Kidney capillary endothelial cell (primary cell): ENCODE measurements at places on chromosomes 6 and 20.
A peak's percentile ranks its signal among the peaks of the same experiment; 100 is the strongest.

- DNase-seq = no peak
These were observed 130.8 kb downstream of the ZDHHC14 start for GRCh38 chr6:157511682-157512381.

GRCh38 chr6:47335466-47335865 lies 25.8 kb upstream of the TNFRSF21 start:
- DNase-seq = no peak

GRCh38 chr20:53001498-53002301 lies 29.5 kb downstream of the TSHZ2 start:
- DNase-seq = no peak

GRCh38 chr6:32194825-32195651 lies 2.6 kb upstream of the GPSM3 start:
- peak; percentile 65 for DNase-seq

- DNase-seq = no peak
These were observed 244.8 kb downstream of the FARS2 start for GRCh38 chr6:5506149-5506548.

DNA sequence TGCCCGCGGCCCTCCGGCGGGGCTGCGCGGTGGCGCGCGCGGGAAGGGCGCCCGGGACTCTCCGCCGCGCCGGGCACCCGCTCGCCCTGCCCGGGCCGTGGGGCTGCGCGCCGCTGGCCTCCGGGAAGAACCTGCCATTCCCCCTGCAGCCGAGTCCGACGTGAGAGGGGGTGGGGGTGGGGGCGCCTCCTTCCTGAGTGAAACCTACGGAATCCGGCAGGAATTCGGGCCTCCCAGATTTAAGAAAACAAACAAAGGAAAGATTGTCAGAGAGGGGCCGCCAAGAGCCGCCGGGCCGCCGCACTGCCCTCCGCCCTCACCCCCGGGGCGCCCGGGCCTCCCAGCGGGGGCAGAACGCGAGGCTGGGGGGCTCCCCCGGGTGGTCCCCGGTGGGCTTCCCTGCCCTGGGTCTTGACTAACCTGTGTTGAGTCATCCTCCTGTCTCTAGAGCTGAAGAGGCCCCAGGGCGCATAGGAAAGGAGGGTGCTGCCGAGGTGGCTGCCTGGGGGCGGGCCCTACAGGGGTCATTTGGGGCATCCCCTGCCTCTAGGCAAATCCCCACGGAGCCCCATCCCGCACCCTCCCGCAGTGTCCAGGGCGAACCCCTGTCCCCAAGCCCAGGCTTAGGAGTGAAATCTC lies 42.2 kb upstream of the FOXP4 start:
- DNase-seq = no peak

DNA sequence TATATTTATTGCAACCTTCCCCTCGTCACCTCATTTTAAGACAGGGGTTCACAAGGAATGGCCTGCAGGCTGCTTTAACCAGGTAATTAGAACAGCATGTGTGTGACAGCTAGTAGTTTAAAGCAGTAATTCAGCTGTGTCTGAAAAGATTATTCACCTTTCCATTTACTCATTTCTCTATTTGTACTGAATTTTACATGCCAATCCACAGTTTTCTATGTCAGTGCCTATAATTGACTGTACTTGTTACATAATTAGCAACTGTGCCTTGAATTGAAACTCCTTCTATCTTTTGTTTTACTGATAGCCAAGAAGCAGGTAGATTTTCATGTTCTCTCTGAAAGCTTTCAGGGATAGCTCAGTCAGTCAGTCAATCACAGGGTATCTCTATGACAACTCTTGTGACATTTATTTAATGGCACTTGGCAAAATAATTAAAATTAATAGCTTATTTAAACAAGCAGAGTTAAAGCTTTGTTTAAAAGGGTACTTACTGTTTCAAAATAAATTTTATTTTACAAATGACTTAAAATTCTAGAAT lies 214.0 kb downstream of the ZFAND3 start:
- DNase-seq = no peak

GRCh38 chr6:126539022-126539421 lies 199.1 kb downstream of the CENPW start:
- DNase-seq = peak; percentile 18

DNA sequence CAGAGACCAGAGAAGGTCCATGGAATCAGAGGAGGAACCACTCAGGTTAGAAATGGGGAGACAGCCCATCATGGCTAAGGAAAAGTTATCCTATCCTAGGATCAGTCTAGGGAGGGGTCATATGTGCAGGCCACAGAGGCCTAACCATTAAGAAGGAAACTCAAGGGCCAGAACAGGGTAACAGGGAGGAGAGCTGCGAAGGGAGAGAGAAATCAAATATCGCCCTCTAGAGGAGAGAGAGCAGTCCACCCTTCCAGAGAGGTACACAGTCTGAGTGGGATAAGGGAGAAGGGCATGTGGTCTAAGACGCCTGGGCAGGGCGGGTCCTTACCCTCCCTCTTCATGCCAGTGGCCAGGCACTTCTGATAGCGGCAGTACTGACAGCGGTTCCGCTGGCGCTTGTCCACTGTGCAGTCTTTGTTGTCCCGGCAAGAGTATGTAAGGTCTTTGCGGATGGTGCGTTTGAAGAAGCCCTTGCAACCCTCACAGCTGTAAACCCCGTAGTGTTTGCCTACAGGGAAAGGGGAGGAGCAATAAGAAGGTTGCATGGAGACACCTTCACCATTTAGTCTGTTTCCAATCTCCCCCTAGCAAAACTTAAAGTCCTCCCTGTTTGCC lies 2.9 kb downstream of the RXRB start:
- DNase-seq = peak; percentile 66

DNA sequence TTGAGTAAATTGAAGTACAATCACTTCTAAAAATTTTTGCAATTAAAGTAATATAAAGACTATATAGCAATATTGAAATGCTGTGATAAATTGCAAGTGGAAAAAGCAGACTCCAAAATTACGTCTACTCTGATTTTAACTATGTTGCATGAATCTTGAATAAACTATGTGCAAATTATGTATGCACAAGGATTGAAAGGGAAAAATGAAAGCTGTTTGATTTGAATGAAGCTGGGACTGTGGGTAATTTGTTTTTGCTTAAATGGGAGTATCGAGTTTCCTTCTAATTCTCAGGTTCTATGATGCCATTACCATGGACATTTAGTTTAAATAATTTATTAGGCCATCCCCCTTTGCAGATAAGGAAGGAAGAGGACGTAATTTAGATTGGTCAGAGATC lies 198.7 kb upstream of the MYLIP start:
- no peak for DNase-seq

GRCh38 chr20:54345301-54345724 lies 130.1 kb upstream of the DOK5 start:
- peak; percentile 83 for DNase-seq

- no peak for DNase-seq
These were observed 380.1 kb upstream of the SOX4 start for GRCh38 chr6:21213492-21213891.

- DNase-seq = no peak
These were observed 11.4 kb upstream of the IFNGR1 start for GRCh38 chr6:137230547-137230946.

DNA sequence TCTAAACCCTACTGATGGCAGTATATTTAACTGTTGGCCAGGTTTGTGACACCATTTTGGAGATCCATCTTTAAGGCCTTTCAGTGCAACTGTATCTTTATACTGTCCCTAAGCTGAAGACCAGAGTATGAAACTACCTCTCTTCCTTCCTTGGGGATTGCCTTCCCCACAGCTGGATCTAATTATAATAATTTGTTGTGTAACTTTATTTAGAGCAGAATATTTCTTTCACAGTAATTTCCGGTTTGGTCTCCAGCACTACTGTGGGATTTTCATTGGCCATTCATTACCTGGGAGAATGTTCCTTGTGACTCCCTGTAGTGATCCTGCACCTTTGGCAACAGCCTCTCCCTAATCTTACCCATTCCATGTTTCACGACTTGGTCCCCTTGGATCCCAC lies 75.2 kb downstream of the AKAP7 start:
- no peak for DNase-seq

DNA sequence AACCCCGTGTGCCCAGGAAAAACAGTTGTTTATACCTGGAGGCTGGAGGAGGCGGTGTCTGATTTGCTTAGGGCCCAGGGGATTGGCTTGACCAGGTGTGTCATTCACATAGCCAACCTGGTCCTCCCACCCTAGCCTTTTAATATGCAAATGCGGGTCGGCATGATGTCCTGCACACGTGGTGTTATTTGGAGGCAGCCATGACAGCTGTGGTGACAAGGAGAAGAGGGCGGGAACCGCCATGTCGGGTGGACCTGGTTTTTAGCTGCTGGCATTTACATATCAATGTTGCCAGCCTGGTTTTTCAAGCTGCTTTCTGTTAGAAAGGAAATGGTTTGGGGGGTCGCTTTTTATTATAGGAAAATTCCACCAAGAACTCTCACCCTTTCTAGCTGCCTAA lies 291.4 kb upstream of the QKI start:
- DNase-seq = no peak

GRCh38 chr6:138714493-138714892 lies 59.1 kb upstream of the CCDC28A start:
- DNase-seq = no peak

DNA sequence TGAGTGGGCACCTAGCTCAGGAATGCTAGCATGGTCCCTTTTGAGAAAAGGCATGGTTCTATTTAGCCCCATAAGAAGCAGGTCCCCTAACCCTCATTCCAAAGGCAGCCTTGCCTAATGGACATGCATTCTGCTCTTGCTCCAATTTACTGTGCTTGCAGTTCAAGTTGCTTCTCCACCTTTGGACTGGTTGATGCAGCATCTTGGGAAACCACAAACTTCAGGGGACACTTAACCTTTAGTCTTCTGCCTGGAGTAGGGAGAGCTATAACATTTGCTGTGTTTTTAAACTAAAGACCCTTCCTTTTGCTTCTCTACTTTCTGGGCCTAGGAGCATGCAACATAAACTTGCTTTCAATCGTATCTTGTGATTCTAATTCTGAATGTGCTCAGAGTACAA lies 5.1 kb upstream of the PHF3 start:
- DNase-seq = no peak

DNA sequence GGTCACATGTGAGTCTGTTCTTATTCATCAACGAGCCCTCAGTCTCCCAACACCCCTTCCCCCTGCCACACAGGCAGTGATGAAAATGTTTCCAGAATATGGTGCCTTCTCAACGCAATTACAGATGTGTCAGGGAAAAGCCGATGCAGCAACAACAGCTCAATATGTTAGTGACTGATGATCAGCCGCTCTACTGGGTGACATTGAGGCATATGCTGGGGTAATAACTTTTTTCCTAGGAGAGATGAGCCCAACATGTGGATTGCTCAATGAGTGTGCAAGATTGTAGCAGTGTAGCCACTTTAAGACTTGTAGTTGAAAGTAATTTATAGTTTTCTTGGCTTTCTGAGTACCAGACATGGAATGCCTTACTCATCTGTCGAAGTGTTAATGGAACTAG lies 49.4 kb downstream of the DTD1 start:
- DNase-seq = no peak

- no peak for DNase-seq
These were observed 440.2 kb downstream of the RFPL4B start for GRCh38 chr6:112787371-112787770.

DNA sequence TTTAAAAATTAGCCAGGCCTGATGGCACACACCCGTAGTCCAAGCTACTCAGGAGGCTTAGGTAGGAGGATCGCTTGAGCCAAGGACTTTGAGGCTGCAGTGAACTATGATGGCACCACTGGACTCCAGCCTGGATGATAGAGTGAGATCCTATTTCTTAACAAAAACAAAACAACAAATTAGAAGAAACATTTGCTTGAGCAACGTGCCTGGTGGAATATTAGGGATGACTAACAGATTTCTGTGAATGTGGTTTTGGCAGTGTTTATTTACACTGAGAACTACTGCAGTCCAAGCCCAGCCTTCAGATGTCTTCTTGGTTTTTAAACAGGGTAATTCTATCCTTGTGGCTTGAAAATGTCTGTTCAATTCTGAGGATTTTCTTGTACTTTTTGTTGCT lies 9.2 kb downstream of the PPP1R3G start:
- no peak for DNase-seq

DNA sequence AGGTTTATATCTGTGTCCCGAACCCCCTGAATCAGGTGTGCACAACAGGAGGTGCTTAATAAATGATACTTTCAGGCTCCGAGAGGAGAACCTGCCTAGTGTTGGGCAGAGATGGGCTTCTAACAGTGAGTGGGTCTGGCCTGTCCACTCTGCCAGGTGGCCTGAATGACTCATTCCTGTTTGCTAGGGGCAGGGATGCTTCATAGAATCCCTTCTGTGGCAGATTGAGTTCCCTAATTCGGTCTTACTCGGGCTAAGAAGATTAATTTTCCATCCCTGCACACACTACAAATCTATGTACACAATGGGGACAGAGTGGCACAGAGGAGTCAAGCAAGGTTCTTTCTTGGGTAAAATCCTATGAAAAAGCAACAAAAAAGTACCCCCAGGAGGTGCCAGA lies 19.8 kb downstream of the SDC4 start:
- no peak for DNase-seq

DNA sequence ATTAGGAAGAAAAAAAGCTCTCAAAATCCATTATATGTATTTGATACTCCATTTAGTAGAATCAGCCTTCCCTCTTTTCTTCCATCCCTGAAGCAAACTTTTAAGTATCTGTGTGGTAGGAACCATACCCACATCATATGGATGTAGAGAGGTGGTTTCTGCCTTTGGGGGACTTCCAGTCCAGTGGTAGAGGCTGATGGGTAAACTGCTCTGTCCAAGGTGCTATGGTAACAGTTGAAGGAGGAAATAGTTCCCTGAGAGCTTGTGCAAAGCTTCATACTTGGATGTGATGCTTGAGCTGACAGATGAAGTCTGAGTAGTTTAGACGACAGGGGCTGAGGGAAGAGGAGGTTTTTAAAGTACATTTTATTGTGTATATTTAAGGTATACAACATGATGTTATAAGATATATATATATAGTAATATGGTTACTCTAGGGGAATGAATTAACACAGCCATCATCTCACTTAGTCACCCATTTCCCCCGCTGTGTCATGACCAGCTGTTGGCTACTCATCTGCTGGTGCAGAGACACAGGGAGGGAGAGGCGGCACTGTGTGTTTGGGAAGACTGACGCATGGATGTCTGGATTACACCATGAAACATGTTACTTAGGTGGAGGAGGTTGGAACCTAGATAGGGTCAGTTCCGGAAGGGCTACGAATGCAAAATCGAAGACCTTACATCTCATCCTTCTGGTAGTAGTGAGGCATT lies 185.2 kb downstream of the FARS2 start:
- DNase-seq = no peak

- no peak for DNase-seq
These were observed 54.4 kb downstream of the BMP7 start for GRCh38 chr20:57211908-57212533.
